IMR-90 (cell line): ENCODE measurements at places on chromosomes 16 and 17. TPM values are rescaled to one million over a fixed set of nuclear protein-coding genes. Genes with fewer than 3 reads are reported as not detected.

The ACSM2A gene
- polyA plus RNA-seq = not detected in 2 replicates

DNA sequence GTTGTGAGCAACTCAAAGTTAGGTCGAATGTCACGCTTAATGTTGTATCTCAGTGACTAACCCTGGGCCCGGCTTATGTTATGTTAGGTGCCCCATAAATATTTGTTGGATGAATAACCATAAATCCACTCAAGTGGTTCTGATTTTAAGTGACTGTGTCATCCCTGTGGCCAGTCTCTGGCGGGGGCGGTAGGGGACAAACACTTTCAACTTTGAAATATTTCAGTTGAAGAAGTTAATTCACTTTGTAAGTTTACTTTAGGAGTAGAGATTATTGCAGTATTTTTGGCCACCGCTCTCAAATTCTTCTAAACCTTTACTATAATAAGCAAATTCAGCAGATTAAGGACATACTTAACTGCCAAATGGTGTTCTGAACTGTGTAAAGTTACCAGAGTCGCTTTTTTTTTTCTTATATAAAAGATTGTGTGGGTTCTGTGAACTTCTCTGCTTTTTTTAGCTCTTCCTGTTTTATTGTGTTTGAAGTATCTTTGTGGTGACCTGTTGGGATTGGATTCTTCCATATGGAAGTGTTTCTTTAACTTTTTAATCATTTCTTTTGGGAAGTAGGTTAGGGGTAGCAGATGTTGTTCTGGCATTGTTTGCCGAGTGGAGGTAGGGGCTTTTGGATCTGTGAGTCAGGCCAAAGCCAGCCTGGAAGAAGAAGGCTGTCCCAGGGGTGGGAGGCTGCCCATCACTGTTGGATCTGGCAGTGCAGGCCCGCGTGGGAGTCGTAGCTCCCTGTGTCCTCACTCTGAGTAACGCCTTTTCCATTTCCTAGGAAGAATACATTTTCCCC, 61.4 kb upstream of the TBX2 start:
- DNase-seq = peak; percentile 91

DNA sequence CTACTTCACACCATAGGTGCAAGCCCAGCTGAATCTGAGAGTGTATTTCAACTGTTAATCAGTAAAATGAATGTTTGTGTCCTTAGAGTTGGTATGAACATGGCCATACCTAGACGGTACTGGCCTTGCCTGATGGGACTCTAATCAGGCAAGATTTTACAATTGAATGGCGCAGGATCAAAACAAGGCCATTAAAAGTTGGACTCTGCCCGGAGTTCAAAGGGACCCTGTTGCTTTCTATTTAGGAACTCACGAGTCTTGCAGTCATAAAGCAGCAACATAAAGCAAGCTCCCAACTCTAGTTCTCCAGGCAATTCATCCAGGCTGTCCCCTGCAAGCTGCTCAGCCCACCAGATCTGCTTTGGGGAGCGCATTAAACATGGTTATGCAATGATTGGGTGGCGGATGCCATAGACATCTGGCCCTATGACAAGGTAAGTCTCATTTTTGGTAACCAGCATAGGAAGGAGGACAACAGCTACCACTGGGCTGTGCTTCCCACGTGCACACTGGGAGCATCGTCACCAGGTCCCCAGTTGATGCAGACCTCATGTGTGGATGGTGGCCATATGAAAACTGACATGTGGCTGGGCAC, 8.8 kb downstream of the TMEM186 start:
- DNase-seq = no peak

DNA sequence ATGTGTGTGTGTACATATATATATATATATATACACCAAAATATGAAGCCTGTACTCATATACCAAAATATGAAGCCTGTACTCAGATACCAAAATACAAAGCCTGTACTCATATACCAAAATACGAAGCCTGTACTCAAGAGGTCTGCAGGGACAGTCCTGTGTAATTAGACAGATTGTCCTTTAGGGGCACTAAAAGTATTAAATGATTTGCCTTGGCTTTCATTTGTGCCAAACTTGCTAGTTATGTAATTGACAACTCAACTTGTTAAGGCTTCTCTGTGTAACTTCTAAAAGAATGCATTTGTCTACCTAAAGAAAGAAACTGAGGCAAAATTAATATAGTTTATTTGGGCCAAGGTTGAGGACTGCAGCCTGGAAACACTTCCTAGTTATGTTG, 30.8 kb upstream of the DHX40 start:
- DNase-seq = no peak

DNA sequence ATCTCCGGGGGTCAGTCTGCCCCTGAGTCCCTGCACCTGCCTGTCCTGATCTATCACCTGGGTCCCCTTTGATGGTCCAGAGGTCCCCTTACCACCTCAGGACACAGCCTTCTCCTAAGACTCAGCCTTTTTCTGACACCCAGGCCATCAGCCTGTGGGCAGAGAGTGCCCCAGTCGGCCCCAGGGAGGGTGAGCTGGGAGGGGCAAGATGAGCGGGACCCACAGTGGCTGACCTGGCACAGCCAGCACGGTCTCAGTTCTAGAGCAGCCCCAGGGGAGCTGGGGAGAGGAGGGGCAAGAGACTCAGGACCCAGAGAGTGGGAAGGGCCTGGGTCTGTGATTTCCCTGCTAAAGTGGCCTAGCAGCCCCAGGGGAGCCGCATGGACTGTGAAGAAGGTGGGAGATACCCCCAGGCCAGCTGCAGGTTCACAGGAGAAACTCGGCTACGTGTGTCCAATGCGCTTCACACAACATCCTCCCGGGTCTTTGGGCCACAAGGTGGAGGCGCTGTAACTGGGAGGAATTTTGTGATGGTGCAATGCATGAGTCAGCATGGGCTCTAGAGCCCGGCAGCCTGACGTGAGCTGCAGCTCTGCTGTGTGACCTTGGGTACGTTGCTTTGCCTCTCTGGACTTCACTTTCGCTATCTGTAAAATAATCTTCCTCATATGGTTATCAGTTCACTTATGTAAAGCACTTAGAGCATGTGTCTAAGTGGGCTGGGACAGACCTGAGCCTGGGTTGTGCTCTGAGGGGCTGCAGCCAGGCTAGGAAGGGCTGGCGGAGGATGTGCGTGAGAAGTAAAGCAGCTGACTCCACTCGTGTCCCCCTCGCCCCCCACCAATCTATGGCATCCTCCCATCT, 67.2 kb upstream of the LHX1 start:
- DNase-seq = peak; percentile 17

- DNase-seq = no peak
Observed at GRCh38 chr17:69230939-69231338, 2.3 kb upstream of the ABCA10 start.

DNA sequence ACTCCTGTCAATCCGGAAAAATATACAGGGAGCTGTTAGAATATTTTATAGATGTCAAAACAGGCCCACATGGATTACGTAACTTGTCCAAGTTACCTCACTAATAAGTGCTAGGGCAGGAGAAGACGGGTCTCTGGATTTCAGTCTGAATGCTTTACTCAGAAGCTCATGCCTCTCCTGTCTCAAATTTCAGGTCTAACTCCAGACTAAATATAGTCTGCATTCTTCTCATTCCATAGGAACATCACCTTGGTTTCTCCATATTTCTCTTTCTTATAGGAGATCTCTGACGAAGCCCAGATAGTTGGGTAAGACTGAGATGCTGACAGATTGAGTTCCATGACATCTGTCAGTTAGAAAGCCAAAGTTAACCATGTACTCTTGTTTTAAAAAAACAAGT, 174.2 kb downstream of the STX8 start:
- DNase-seq = peak; percentile 78

DNA sequence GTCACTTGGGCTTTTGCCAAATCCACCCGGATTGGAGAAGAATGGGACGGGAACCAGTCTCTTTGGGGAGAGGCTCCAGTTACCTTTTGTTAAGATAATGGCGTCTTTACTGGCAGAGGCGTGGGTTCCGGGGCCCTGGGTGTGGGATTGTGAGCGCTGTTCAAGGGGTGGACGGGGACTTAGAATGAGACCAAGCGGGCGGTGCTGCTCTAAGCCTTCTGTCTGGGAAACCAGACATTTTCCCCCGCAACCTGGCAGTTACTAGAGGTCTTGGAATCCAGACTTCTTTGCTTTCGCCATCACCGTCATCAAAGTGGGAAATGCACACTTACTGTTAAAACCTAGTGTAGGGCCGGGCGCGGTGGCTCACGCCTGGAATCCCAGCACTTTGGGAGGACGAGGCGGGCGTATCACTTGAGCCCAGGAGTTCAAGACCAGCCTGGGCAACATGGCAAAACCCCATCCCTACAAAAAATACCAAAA, 706 bp downstream of the TEN1 start:
- peak; percentile 79 for DNase-seq

- peak; percentile 79 for DNase-seq
Observed at GRCh38 chr16:14186007-14186794, 115.1 kb downstream of the MRTFB start.

GRCh38 chr16:6035161-6035560, 937.6 kb upstream of the EEF2KMT start:
- no peak for DNase-seq

GRCh38 chr17:46208997-46209396, 15.8 kb upstream of the KANSL1 start:
- DNase-seq = no peak
